Effector memory CD4-positive, alpha-beta T cell (primary cell): ENCODE measurements at places on chromosomes 5 and 9.

- H3K27ac ChIP-seq, result no peak overlapping the region
- H3K4me1 ChIP-seq, result peaks cover 9% of the 10 kb centered on the region
- no peaks in the 10 kb centered on the region for H3K27me3 ChIP-seq
Observed at GRCh38 chr9:79660615-79661014, 88.8 kb downstream of the TLE4 start.

DNA sequence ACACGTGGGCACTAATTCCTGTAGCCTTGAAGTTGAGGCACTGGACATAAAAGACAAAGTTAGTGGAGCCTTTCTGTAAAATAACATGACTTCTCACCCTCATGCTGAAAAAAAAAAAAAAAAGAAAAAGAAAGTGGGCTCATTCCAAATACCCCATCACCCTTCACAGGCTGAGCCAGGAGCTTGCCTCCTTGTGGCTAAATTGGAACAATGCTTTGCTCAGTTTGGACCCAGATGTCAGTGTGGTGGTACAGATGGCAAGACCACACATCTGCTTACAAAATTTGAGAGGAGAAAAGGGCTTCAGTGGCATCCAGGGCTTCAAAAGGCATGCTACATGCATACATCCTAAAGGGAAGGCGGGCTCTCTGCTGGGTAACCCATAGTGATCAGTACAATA, 342.8 kb downstream of the EBF1 start:
- no peaks in the 10 kb centered on the region for H3K27me3 ChIP-seq
- H3K27ac ChIP-seq, result no peak overlapping the region
- no peak overlapping the region for H3K4me3 ChIP-seq

DNA sequence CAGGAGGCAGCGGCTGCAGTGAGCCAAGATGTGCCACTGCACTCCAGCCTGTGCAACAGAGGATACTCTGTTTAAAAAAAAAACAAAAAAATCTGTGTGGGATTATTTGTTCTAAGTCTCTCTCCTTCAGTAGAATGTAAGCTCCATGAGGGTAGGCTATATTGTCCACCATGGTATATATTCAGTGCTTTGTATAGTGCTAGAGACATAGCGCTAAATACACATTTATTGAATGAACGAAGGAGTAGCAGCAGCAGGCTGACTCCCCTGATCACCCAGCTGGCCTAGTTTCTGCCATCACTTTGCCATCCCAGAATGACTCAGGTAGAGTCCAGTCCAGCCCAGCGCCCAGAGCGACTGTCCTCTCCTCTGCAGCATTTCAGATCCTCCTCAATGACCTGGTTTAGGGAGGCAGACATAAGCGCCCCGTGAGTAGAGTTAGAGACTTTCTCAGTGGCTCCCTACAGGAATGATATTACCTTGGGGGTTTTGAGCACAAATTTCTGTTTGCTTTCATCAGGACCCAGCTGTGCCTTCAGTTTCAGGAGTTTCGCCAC, 716 bp downstream of the HARS1 start:
- no peak for DNase-seq
- H3K4me1 ChIP-seq, result peaks cover 6% of the 10 kb centered on the region
- peak overlapping the region; percentile 72 for H3K27ac ChIP-seq
- no peaks in the 10 kb centered on the region for H3K27me3 ChIP-seq
- peaks cover 17% of the 10 kb centered on the region for H3K36me3 ChIP-seq

DNA sequence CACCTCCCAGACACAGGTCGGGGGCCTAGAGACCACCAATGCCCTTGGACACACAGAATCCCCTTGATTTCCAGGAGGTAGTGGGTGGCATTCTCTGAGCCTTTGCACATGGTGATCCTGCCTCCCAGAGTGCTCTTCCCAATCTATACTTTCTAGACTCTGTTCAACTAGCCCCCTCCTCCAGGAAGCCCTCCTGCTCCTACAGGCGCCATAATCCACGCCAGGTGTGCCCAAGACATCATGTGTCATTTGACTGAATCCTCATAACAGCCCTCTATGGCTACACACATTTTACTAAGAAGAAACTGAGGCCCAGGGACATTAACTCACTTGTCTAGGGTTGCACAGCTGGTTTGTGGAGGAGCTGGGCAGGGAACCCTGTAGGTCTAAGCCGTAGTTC, 7.1 kb downstream of the BBLN start:
- no peak for DNase-seq
- H3K4me1 ChIP-seq, result no peaks in the 10 kb centered on the region
- no peaks in the 10 kb centered on the region for H3K27me3 ChIP-seq
- peaks cover 37% of the 10 kb centered on the region for H3K36me3 ChIP-seq
- no peak overlapping the region for H3K27ac ChIP-seq

DNA sequence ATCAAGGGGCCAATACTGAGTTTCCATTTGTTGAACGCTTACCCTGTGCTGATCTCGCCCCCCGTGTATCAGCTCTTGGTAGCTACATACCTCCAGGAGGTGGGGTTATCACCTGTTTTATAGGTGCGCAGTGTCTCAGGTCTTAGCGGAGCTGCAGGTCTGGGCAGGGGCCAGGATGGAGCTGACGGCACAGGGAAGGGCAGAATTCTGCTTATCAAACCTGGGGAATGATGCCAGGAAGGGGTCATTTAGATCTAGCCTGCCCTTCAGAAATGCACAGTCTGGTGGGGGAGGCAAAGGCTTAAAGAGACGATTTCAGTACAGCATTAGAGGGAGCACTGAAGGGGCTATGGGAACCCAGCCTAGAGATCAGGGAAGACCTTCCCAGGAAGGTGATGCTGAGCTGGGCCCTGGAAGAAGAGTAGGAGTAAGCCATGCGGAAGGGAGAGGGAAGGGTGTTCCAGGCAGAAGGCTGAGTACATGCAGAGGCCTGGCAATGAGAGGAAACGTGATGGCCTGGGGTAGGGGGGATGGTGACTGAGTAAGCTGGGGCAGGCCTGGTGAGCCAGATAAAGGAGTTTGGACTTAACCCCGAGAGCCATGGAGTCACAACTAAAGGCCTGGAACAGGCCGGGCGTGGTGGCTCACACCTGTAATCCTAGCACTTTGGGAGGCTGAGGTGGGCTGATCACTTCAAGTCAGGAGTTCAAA, 31.5 kb downstream of the OLFML2A start:
- DNase-seq, result no peak
- H3K36me3 ChIP-seq, result no peaks in the 10 kb centered on the region
- no peaks in the 10 kb centered on the region for H3K27me3 ChIP-seq
- H3K4me1 ChIP-seq, result no peaks in the 10 kb centered on the region
- no peak overlapping the region for H3K27ac ChIP-seq
- H3K4me3 ChIP-seq, result no peak overlapping the region

DNA sequence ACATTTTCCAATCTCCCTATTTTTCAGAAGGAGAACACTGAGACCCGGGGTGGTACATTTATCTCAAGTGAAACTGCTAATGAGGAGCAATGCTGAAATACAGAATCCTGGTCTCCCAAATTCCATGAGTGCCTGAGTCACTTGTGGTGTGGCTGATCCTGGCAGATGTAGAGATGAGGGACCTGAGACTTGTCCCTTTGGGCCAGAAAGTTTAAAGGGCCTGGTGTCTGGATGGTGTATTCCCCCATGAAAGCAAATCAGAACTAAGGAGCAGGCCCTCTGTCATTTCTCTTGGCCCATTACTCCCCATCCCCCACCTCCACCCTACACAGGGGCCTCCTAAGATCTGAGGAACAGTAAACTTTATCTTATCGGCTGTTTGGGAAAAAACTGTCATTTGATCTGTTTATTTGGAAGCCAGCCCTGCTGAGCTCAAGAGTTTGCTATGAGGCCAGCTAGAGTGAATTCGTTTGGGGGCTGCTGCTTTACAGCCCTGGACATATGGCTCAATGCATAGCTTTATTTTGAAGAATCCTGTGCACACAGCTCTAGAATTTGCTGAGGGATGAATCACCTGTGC, 140.3 kb downstream of the LHFPL2 start:
- no peaks in the 10 kb centered on the region for H3K4me1 ChIP-seq
- H3K27me3 ChIP-seq, result peaks cover 4% of the 10 kb centered on the region
- H3K36me3 ChIP-seq, result no peaks in the 10 kb centered on the region
- H3K4me3 ChIP-seq, result no peak overlapping the region
- no peak overlapping the region for H3K27ac ChIP-seq

- H3K4me3 ChIP-seq, result no peak overlapping the region
- H3K27ac ChIP-seq, result no peak overlapping the region
- no peaks in the 10 kb centered on the region for H3K27me3 ChIP-seq
- DNase-seq, result no peak
- no peaks in the 10 kb centered on the region for H3K4me1 ChIP-seq
Observed at GRCh38 chr9:116370556-116370955, 217.0 kb downstream of the PAPPA start.

GRCh38 chr5:120550358-120550757, 86.3 kb downstream of the PRR16 start:
- no peak overlapping the region for H3K4me3 ChIP-seq
- no peaks in the 10 kb centered on the region for H3K36me3 ChIP-seq
- H3K27me3 ChIP-seq, result no peaks in the 10 kb centered on the region

DNA sequence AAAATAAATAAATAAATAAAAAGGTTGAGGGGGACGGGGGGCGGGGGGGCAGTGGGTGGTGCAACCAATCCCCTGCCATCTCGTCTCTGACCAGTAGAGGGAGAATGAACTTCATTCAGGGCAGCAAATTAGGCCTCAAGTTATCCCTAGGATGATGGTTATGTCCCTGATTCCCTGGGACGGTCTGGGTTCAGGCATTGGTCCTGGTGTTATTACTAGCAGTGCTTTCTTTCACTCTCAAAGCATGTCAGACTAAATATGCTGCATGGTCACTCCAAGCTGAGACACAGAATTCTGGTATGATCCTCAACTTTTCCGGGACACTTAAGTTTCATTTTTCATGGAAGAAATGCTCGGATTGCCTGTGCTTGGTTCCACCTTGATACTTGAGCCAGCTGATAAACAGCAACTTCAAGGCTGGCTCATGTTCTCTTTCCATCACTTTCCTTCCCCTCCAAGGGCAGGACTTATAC, 59.4 kb downstream of the DAP start:
- no peak overlapping the region for H3K27ac ChIP-seq
- H3K36me3 ChIP-seq, result no peaks in the 10 kb centered on the region

- H3K4me1 ChIP-seq, result no peaks in the 10 kb centered on the region
- H3K27me3 ChIP-seq, result no peaks in the 10 kb centered on the region
- no peaks in the 10 kb centered on the region for H3K36me3 ChIP-seq
- no peak for DNase-seq
- H3K27ac ChIP-seq, result no peak overlapping the region
- no peak overlapping the region for H3K4me3 ChIP-seq
Observed at GRCh38 chr9:71984403-71984802, 73.0 kb downstream of the C9orf85 start.

GRCh38 chr5:176886336-176887251, 12.6 kb downstream of the HK3 start:
- no peaks in the 10 kb centered on the region for H3K27me3 ChIP-seq
- H3K4me1 ChIP-seq, result no peaks in the 10 kb centered on the region
- H3K4me3 ChIP-seq, result no peak overlapping the region

GRCh38 chr9:107708791-107709190, 219.2 kb upstream of the KLF4 start:
- no peak overlapping the region for H3K27ac ChIP-seq
- H3K27me3 ChIP-seq, result no peaks in the 10 kb centered on the region
- no peak for DNase-seq
- H3K4me3 ChIP-seq, result no peak overlapping the region
- H3K36me3 ChIP-seq, result no peaks in the 10 kb centered on the region
- no peaks in the 10 kb centered on the region for H3K4me1 ChIP-seq

- no peak for DNase-seq
- no peak overlapping the region for H3K4me3 ChIP-seq
- H3K27ac ChIP-seq, result no peak overlapping the region
- no peaks in the 10 kb centered on the region for H3K27me3 ChIP-seq
- no peaks in the 10 kb centered on the region for H3K36me3 ChIP-seq
Observed at GRCh38 chr5:10891193-10891592, 130.2 kb upstream of the DAP start.

- H3K4me3 ChIP-seq, result no peak overlapping the region
- H3K4me1 ChIP-seq, result peaks cover 7% of the 10 kb centered on the region
- no peak for DNase-seq
- H3K27me3 ChIP-seq, result no peaks in the 10 kb centered on the region
Observed at GRCh38 chr9:37197158-37198038, 77.0 kb downstream of the ZCCHC7 start.

GRCh38 chr5:112407666-112408065, 11.4 kb downstream of the EPB41L4A start:
- no peaks in the 10 kb centered on the region for H3K4me1 ChIP-seq
- peaks cover 7% of the 10 kb centered on the region for H3K27me3 ChIP-seq
- no peak overlapping the region for H3K27ac ChIP-seq

DNA sequence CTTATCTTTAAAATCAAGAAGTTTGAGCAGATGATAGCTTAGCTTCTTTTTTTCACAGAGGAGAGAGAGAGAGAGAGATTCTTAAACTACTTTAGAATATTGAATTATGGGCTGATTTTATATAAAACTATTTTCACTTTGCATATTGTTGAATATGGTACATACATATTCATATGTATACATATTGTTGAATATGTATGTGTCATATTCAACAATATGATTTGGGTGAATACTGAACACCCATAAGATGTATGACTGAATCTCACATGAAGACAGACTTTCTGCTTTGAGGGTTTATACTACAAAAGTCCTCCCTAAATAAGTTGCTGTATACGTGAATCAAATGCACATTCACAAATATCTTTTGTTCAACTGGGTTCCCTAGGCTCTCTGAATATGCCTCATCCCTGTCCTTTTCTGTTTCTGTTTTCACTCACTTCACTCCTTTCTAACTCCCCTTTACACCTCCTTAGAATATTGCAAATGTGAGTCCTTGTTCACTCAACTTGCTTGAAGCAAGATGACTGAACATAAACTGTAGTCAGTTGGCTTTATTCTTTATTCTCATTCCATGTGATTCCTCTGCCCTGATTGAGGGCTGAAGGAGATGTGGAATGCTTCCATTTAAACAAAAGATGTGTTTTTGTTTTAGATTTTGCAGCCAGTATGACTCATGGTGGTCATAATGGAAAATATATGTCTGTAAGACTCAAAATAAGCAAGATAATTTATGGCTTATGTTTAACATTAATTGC, 225.4 kb upstream of the DAB2 start:
- DNase-seq, result no peak
- H3K4me3 ChIP-seq, result no peak overlapping the region
- H3K4me1 ChIP-seq, result no peaks in the 10 kb centered on the region
- no peak overlapping the region for H3K27ac ChIP-seq
- no peaks in the 10 kb centered on the region for H3K36me3 ChIP-seq
- no peaks in the 10 kb centered on the region for H3K27me3 ChIP-seq

DNA sequence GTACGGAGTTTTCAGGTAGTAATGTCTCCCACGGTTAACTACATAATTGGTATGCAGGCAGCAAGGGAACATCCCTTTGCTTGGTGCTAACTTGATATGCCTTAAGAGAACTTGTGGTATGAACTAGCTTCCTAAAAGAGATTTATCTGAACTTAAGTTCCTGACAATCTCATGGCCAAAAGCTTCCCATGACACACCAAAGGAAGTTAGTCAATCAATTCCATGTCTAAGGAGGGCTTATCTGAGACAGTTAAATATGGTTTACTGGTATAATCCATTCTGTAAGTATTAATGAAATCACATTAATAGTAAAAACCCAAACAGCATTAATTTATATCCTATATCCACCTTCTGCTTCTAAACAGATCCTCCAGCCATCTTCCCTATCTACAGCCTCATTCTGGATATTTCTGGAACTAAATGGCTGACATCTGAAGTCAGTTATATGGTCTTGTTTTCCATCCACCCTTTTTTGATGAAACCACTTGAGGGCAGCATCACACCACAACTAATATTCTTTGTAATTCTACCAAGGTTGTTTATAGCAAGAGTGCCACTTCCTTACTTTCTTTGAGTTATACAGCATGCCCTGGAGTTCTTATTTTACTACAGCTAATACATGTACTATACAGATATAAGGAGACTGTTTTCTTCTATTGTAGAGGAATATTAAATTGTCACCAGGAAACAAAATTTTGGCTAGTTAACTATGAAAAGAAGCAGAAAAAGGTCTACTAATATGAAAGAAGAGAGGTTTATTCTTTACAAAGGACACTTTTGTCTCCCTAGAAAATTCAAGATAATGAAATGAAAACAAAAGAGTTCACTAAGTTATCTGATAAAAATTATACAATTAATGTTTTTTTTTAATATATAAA, 34.7 kb downstream of the SHOC1 start:
- no peak for DNase-seq
- H3K27ac ChIP-seq, result no peak overlapping the region
- H3K27me3 ChIP-seq, result no peaks in the 10 kb centered on the region
- no peak overlapping the region for H3K4me3 ChIP-seq
